Activated naive CD8-positive, alpha-beta T cell treated with anti-CD3 and anti-CD28 coated beads, Interleukin-2, amount 50 U/mL, for 24 hours (primary cell): ENCODE measurements at places on chromosomes 4 and X.

GRCh38 chr4:43238585-43238984 is 346.1 kb downstream of the GRXCR1 start:
- DNase-seq: no peak

DNA sequence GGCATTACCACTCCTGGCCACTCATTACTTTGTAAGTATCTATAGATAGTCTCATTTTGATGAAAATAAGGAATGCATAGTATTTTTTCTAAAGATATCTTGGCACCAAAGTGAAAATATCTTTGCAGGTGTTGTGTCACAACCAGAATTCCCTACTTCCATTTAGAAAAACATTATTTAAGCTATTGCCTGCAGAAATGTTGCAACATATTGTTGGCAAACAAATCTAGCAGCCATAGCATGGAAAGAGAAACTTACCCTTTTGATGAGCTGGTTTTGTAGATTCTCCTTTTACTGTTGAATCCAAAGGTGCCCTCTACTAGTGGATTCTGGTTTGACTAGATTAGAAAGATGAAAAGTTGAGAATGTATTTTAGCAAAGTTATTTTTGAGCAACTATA is 138.8 kb downstream of the AREG start:
- DNase-seq: no peak

DNA sequence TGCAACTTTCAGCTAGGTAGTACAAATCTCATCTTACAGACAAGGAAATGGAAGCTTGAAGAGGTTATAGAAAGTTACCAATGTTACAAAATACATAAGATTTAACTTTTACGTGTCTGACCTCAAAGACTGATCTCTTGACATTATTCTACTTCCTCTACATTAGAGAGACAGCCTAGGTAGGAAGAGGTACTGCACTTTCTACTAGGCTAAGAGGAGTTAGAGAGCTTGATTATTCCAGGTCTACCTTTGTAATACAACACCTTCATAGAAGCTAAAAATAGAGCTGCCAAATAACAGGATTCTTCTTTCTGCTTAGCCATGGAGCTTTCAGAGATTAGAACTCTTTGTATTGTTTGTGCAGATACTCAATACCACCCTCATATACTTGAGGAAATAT is 147.6 kb upstream of the NPY2R start:
- no peak for DNase-seq

DNA sequence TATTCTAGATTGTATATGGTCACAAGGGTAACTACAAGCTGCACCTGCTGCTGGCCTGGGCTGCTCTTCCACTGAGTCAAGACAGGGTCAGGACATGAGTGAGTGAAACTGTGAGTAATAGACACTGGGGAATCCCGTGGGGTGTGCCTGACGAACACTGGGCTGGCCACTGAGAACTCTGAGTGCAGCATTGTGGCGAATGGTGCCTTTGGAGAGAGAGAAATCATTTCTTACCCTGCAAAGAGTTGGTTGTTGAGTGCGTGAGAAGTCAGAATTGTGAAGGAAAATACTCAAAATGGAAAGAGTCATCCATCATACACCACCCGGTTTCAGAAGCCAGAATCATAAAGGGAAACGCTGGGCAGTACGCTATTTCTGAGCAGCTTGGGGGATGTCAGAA is 43.1 kb upstream of the LSM6 start:
- peak; percentile 55 for DNase-seq

DNA sequence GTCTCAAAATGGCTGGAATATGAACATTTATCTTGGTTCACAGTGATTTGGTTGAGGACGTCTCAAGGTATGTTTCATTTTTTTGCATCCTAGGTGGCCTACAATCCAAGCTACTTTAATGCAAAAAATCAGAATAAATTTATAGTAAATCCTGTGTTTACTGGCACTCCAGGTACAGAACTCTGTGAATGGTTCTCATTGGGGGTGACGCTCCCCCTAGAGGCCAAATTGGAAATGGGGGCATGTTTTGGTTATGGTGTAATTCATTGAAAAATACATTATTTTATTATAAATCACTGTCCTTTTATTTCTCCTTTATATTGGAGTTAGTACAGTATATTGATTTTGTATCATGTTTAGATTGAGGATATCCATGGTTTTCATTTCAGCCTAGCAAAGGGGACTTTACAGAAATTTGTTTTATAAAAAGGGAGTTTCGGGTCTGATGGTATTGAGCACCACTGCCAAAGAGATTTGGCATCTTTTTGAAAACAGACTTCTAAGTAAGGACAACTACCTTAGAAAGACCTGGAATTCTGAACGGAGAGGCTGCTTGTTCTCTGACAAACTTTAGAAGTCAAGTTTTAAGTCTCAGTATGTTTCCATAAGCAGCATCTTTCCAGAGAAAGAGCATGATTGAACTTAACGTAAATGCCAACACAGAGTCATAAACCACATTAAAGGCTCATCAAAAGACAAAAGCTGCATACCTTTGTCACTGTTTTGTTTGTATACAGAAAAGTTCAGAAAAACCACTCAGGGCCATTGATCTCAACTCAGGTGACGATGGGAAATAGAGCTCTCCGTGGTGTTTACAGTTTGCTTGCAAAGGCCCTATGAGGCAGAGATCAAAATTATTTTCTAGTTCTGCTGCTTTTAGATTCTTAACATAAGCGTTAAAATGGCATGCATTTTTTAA is 19.4 kb downstream of the MTM1 start:
- peak; percentile 53 for DNase-seq

GRCh38 chr4:91729851-91730250 is 573.9 kb upstream of the GRID2 start:
- no peak for DNase-seq

DNA sequence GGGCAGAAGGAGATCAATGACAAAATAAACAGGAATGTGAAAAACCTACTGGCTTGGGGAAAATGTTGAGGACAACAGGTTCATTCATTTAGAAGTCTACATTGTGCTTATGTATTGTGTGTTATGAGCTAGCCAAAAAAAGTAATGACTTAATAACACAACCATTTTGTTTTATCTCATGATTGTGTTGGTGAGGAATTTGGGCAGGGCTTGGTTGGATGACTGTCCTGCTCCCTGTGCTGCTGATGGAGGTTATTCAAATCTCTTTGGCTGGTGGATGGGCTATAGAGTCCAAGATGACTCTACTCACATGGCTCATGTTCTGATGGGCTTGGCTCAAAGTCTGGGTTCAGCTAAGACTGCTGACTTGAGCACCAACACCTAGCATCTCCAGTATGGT is 116.3 kb downstream of the HS3ST1 start:
- no peak for DNase-seq

DNA sequence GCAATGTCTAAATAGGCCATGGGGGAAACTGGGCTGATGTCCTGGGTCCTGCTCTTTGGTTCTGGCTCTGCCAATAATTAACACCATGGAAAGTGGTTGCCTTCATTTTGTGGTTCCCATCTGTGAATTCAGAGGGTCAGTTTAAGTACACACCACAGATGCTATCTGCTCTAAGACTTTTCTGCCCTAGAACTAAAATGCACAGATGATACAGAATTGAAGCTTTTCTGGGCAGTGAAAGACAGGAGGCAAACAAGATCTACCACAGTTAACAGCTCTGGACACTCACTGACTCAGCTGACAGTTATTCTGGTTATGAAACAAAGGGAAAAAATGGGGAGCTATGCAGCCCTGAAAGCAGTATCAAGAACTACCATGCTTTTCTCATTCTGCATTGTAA is 37.3 kb downstream of the APBB2 start:
- no peak for DNase-seq

GRCh38 chr4:174454815-174455473 is 67.3 kb downstream of the HPGD start:
- DNase-seq: no peak

- DNase-seq: no peak
These were observed 3.1 kb downstream of the SYAP1 start for GRCh38 chrX:16722481-16722880.

GRCh38 chr4:153887217-153887616 is 98.3 kb upstream of the SFRP2 start:
- DNase-seq: no peak

- DNase-seq: no peak
These were observed 47.0 kb upstream of the RAPGEF2 start for GRCh38 chr4:159055833-159056232.

DNA sequence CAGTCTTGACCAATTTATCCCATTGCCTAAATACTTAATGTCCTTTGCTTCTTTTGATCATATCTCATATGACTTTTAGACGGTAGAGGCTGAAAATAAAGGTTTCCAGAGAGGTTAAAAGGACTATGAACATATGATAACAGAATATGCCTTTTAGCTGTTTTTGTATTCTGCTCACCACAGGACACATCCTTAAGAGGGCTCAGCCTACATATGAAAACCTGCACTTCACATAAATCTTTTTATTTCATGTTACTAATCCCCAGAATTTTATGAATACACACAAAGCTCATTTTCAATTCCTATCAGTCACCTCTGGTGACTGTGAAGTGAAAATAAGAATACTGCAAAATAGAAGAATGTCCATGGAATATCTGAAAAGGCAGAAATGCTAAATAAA is 92.0 kb downstream of the GPM6A start:
- DNase-seq: no peak

- DNase-seq: no peak
These were observed 238.1 kb upstream of the AGA start for GRCh38 chr4:177680308-177680707.

GRCh38 chr4:1376841-1377605 is 29.2 kb downstream of the NKX1-1 start:
- DNase-seq: no peak

- no peak for DNase-seq
These were observed 10.3 kb downstream of the CENPI start for GRCh38 chrX:101108284-101108683.

GRCh38 chrX:6980981-6981380 is 166.5 kb upstream of the STS start:
- no peak for DNase-seq

GRCh38 chr4:88283661-88284438 is 511 bp downstream of the PPM1K start:
- peak; percentile 73 for DNase-seq

- DNase-seq: no peak
These were observed 4.3 kb downstream of the RHOH start for GRCh38 chr4:40200875-40201801.

DNA sequence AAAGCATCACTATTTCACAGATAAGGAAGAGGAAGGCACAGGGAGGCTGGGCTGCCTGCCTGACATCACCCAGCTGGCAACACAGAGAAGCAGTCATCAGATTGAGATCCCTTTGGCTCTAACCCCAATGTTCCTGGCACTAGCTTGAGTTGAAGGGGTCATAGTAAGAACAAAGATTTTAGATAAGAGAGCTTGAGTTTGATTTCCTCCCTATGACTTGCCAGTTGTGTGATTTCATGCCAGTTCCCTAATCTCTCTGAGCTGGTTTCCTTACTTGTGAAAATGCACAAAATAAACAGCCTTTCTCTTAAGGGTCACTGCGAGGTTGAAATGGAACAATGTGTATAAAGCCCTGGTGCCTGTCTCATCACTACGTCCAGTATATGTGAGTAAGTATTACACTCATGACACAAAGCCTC is 475.4 kb upstream of the HS3ST1 start:
- no peak for DNase-seq

DNA sequence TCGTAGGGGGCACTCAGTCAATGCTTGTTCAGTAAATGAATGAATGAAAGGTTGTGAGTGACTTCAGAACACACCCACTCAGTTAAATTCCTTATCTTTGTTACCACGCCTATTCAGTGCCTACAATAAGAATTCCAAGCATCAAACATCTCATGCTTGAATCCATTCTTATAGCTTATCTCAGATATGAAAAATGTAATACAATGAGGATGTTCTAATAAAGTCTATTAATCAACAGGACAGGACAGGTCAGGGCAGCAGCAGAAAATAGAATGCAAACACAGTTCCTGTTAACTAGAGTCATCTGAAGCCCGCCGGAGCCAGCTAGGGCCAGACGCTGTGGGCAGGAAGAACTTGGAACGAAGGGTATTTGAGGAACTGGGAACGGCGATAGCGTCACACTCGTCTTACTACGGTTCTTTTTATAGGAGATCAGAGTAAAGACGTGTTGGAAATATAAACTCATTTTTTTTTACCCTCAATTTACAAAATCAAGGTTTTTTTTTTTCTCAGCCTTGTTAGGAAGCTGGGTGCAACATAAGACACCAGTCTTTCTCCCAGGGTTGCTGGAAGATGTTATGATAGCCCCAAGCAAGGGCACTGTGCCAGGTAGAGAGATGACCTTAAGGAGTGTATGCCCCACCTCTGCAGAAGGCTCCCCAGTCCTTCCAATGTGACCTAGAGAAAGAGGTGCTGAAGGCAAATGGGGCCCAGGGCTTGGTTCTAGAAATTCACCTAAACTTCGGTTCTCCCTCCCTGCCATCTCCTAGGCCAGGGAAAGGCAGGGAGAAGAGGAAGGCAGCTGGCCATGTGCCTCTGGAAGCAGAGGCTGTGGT is 48.3 kb downstream of the SEL1L3 start:
- no peak for DNase-seq

- DNase-seq: no peak
These were observed 472.7 kb upstream of the DIAPH2 start for GRCh38 chrX:96211953-96212352.

- DNase-seq: no peak
These were observed 73.0 kb upstream of the PJA1 start for GRCh38 chrX:69238114-69238886.

GRCh38 chr4:159105761-159106243 is 2.9 kb downstream of the RAPGEF2 start:
- peak; percentile 22 for DNase-seq
